ENCODE measurements at places on chromosomes 13 and 19. TPM values are rescaled to one million over a fixed set of nuclear protein-coding genes. Genes with fewer than 3 reads are reported as not detected.

- no peak for DNase-seq
Observed at GRCh38 chr13:78601124-78601873, 2.1 kb downstream of the POU4F1 start.

DNA sequence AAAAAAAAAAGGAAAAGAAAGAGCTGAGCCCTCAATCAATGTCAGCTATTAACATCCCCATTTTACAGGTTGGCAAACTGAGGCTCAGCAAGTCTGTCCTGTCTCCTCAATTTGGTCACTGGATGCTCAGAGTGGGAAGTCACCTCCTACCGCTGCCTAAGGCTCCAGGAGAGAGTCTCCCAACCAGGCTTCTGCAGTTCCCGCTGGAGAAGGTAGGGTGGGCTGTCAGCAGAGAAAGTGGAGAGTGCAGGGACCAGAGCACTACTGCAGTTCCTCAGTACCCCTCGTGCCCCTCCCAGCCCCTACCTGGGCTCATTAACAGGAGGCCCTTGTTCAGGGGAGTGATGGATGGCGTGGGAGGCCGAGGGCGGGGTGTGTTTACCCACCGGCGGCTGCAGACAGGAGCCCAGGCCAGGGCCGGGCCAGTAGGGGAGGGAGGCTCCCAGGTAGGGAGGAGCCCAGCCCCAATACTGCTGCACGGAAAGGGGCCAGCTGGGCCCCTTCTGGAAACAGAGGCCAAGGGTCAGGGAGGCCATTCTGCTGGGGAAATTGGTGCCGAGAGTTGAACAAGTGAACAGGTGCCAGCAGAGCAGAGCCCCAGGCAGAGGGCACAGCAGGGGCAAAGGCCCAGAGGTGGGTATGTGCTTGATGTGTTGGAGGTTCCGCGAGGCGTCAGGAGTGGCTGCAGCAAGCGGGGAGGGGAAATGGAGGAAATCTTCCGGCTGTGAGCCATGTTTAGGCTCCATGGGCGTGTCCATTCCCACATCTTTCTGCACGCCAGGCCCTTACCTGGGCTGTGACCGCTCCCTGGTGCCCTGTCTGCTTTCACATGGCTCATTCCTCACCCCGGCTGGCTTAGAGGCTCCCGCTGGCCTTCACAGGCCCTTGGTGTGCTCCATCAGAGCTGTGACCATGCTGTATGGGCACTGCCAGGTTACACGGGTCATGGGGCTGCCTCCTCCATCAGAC lies 7.6 kb upstream of the COMP start:
- DNase-seq = no peak

Gene KIR2DL3
- not detected for total RNA-seq

- DNase-seq = no peak
Observed at GRCh38 chr19:30286378-30286777, 85.8 kb upstream of the ZNF536 start.

GRCh38 chr13:20045950-20046548 lies 87.5 kb downstream of the ZMYM2 start:
- DNase-seq = no peak

- peak; percentile 87 for DNase-seq
Observed at GRCh38 chr13:23769401-23769800, 119.8 kb downstream of the MIPEP start.

- DNase-seq = no peak
Observed at GRCh38 chr19:48458016-48458415, 2.6 kb downstream of the KCNJ14 start.

- DNase-seq = no peak
Observed at GRCh38 chr13:91155512-91156114, 191.9 kb upstream of the MIR17HG start.

GRCh38 chr13:76934671-76935070 lies 13.6 kb upstream of the ACOD1 start:
- no peak for DNase-seq

Gene SIGLEC14
- total RNA-seq = 9.9 TPM

Gene B9D2
- total RNA-seq = 5.0 TPM

DNA sequence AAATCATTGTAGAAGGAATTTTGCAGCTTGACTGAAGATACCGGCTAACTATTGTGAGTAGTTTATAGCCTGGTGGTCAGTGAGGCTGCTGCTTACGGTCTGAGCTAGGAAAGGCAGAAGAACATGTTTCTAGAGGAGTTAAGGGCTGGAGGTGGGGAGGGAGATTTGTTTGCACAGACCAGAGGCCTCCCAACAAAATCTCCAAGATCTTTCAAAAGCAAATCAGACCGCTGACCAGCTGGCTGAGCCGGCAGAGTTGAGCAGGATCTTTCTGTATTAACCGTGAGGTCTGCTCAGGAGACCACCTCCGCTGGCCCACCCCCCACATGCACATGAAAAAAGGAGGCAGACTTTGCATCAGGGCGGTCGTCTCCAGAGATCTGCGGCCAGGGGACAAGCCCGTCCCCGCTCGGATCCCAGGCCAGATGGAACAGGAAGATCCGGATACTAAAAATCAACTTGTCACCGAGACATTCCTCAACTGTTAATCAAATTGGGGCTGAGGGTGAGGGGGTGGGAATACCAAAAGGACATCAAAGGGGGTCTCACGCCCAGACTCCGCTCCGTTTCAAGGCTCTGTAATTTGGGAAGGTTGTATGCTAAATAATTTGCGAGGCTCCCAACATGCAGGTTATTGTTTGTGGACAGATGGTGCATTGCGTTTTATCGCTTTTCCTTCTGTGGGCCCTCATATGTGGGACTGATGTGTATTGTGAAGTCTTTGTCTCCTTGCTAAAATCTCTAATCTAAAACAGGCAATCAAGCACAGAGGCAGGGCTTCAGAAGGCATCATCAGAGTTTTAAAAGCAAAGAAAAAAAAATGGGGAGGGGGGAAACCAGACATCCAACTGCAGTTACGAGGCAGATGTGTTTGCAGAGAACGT lies 319.0 kb downstream of the ZNF536 start:
- no peak for DNase-seq

Measured in esophagus muscularis mucosa (tissue), 4 donors.